ENCODE measurements at places on chromosomes 13 and 19.

GRCh38 chr13:114099191-114099590 lies 33.2 kb downstream of the RASA3 start:
- no peak for DNase-seq

DNA sequence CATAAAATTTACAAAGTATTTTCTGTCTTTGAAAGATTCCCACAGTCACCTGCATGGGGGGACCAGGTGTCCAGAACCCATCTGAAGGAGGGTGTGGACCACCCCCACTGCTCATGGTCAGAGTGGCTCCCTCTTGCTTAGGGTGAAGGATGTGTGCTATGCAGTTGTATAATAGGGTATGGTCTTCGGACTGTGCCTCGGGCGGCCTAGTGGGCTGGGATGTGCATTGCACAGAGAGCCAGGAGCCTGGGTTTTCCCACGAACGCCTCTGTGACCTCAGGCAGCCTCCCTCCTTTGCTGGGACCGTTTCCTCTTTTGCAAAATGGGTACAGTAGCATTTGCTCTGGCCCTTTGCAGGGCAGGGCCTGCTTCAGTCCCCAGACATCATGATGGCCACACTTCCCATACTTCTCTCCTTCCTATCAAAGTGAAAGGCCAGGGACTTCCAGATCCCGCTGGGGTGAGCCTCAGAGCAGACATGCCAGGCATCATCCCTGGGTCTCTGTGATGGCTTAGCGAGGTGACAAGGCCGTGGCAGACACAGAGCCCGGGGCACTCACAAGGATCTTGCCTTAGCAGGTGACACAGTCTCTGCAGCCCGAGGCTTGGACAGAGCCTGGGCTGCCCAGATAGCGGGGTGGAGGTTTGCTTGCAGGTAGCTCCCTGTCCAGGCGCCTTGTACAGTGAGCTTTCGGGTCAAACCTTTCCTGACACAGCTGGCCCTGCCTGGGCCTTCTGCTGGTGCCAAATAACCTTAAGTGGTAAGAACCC lies 59.4 kb upstream of the ZNF536 start:
- no peak for DNase-seq

- peak; percentile 78 for DNase-seq
Measured at GRCh38 chr19:14505488-14506239, 9.7 kb upstream of the GIPC1 start.

GRCh38 chr13:94400874-94401273 lies 78.6 kb downstream of the DCT start:
- no peak for DNase-seq

DNA sequence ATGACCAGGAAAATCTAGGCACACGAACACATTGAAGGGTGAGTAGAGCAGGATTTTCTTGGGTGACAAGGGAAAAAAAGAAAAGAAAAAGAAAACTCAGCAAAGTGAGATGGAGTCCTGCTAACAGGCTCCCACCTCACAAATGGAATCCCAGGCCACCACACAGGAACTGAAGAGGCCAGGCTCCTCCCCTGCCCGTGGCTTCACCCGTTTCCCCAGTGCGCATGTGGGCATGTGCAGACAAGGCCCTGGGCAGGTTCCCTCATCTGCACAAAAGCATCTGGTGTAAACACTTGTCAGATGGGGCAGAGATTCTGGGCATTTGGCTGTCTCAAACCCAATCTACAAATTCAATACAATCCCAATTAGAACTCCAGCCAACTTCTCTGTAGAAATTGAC lies 24.5 kb downstream of the CFAP97D2 start:
- DNase-seq, result no peak

- no peak for DNase-seq
Measured at GRCh38 chr13:103222683-103223082, 156.5 kb upstream of the SLC10A2 start.

DNA sequence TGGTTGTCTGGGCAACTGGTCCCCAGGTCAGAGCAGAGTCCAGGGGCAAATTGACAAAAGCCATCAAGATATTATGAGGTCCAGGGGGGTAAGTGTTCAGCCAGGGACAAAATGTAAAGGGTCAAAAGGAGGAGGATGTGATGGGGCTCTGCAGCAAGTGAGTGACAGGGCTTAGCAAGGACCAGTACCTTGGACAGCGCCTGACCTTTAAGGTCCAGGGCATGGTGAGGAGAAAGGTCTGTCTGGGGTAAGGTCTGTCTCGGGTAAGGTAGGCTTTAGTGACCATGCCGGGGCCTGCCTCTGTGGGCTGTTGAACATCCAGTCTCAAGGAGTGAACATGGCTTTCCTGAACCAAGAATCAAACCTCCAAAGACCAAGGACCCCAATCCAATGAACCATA lies 6.3 kb upstream of the ZNF358 start:
- no peak for DNase-seq

- no peak for DNase-seq
Measured at GRCh38 chr19:35887197-35887596, 13.1 kb downstream of the NFKBID start.

GRCh38 chr13:100273138-100273537 lies 184.2 kb downstream of the PCCA start:
- DNase-seq, result no peak

GRCh38 chr19:6210091-6210490 lies 69.7 kb downstream of the MLLT1 start:
- DNase-seq, result no peak

DNA sequence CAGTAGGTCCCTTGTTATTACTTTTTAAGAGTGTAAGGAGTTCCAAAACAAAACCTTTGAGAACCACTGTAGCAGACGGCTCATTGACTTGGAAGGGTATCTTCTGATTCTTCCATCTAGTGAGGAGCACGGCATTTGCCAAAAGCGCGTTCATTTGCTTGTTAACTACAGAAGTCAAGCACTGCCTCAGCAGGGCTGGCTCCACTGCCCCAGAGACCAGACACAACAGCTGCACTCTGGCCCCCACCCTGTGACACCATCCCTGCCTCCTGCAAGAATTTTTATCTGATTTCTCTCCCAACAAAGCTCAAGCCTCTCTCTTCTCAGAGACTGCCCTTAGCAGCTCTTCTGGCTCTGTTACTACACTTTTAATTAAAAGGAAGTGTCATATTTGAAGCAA lies 20.7 kb upstream of the XPO4 start:
- DNase-seq, result no peak

GRCh38 chr19:55284405-55285058 lies 735 bp downstream of the BRSK1 start:
- DNase-seq, result no peak

GRCh38 chr19:12265921-12266704 lies 28.6 kb downstream of the ZNF44 start:
- no peak for DNase-seq

- DNase-seq, result no peak
Measured at GRCh38 chr13:114001331-114002008, 27.6 kb upstream of the C13orf46 start.

- DNase-seq, result no peak
Measured at GRCh38 chr19:12975221-12975741, 5.9 kb downstream of the DAND5 start.

DNA sequence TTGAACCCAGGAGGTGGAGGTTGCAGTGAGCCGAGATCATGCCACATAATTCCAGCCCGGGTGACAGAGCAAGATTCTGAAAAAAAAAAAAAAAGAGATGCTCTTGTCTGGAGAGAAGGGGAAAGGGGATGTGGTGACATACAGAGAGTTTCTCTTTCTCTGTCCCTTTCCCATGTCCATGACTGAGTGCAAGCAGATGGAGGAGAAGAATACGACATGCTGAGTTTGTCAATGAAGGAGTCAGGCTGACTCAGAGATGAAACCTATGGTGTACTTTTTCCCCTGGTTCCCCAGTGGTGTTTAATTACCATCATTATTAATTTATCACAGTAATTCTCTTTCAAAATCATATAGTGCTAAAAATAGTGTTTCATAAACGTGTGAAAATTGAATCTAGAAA lies 448.8 kb downstream of the FOXO1 start:
- no peak for DNase-seq

GRCh38 chr13:46374710-46375109 lies 12.3 kb downstream of the RUBCNL start:
- DNase-seq, result no peak

- DNase-seq, result no peak
Measured at GRCh38 chr19:11721681-11722080, 17.1 kb downstream of the ZNF823 start.

GRCh38 chr13:106234636-106235035 lies 300.8 kb downstream of the EFNB2 start:
- DNase-seq, result no peak

- no peak for DNase-seq
Measured at GRCh38 chr19:2249880-2250765, 1.0 kb downstream of the AMH start.
